ENCODE measurements at places on chromosomes 13 and 19.

DNA sequence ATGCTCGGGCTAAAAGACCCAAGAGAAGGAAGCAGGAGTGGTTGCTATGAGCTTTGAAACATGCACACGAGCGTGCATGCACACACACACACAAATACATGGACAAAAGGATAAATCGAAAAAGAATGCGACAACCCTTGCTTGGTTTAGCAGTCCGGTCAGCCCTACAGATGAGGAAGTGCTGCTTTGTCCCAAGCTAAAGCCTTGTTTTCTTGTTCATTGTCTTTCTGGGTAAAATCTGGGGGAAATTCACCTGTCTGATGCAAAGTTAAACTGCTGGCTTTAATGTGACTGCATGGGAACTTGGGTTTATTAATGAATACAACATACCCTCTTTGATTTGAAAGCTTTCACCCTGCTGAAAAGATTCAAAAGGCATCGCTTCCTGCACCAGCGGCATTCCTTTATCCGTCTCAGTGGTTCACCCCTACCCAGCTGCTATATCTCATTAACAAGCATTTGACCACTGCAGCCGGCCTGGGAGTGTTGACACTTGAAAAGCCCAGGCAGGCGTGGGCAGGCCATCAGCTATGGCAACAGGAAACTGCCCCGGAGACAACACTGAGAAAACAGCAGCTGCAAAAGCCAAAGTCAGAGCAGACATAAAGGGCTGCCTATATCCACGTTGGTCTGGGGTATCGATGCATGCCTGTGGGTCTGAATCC is 301.7 kb downstream of the NDFIP2 start:
- DNase-seq = peak; percentile 43

DNA sequence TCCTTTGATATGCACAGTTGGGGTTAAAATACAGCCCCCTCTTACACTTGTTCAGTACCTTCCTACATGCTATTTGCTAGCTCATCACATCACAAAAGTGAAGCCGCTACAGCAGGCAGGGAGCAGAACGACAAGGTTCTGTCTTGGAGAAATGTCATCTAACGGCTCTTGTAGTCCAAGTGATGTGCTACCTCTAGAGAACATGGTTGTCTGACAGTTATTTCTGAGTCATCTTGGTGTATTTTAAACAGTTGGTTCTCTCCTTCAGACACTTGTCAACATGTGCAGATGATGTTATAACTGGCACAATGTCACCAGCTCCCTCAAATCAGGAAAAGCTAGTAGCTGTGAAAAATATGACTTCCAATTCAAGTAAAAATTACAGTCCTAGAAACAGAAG is 865.0 kb downstream of the PCDH9 start:
- no peak for DNase-seq

DNA sequence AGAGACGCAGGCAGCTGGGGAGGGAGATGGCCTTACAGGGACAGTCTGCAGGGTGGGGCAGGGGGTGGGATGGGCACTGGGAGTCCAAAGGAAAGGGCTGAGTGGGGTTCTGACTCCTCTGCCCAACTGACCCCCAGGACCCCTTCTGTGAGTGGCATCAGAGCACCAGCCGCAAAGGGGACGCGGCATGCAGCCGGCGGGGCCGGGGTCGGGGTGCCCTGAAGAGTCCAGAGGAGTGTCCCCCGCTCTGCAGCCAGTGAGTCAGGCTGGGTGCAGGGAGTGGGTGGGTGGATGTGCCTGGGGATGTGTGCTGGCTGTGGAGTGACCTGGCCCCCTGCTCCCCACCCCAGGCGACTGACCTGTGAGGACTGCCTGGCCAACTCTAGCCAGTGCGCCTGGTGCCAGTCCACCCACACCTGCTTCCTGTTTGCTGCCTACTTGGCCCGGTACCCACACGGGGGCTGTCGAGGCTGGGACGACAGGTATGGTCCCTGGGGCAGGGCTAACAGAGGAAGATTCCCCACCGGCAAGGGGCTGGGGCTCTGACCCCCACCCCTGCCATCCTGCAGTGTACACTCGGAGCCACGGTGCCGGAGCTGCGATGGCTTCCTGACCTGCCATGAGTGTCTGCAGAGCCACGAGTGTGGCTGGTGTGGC is 25.8 kb downstream of the MEGF8 start:
- no peak for DNase-seq

DNA sequence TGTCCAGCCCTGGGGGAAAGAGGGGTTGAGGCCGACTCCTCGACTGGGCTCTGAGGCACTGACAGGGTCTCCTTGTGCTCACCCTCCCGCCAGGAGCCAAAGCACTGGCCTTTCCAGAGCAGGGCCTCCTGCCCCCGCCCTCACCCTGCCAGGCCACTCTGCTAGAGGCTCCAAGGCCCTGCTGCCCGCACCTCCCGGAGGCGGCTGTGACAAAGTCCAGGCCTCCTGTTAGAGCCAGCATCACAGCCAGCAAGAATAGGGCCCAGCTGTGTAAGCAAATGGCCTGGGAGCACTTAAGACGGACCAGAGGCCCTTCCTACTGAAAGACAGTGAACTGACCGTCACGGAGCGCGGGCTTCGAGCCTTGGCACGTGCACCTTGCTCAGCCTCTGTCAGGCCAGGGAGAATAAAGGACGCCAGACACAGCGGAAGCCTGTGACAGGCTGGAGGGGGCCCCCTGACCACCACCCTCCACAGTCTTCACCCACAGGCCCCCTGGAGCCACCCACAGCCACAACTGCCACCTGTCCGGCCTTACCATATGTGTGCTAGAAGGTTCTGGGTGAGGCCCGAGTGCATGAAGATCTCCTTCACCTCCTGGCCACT is 50.9 kb downstream of the EPS15L1 start:
- DNase-seq = no peak

- no peak for DNase-seq
Measured at GRCh38 chr13:44648392-44649103, 72.4 kb upstream of the TSC22D1 start.

GRCh38 chr13:105598529-105598928 is 936.9 kb downstream of the EFNB2 start:
- no peak for DNase-seq

DNA sequence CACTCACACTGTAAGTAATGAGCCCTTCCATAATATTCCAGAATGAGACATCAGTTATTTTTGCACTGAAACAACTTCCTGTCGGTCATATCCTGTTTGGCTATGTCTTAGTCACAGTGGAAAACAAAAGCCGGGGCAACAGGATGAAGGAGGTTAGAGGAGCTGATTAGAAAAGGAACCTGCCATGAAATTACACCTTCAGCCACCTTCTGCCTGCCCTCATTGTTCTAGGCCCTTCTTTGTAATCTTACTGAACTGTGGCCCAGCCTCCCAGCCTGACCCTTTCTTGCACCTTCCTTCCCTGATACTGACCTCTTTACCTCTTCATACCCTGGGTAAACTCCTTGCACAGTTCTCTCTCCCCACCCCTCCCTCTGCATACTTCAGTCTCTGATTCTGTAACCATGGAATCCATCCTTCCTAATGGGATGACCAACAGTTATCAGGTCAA is 67.3 kb downstream of the DOCK9 start:
- no peak for DNase-seq

DNA sequence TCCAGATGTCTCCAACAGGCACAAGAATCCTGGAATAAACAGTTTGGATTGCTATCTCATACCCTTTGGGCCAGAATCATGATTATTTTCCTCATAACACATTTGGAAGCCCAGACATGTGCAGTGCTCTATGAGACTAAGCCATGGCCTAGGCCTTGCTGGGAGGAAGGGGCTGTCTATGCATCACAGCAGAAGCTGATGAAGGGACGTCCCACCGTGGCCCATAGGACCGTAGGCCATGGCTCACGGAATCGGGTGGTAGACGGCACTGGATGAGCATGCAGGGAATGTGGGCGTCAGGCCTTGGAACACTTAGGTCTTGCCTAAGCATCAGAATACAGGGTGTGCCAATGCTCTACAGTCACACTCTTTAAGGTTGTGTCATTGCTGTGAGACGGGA is 283.8 kb upstream of the TSHZ3 start:
- no peak for DNase-seq

DNA sequence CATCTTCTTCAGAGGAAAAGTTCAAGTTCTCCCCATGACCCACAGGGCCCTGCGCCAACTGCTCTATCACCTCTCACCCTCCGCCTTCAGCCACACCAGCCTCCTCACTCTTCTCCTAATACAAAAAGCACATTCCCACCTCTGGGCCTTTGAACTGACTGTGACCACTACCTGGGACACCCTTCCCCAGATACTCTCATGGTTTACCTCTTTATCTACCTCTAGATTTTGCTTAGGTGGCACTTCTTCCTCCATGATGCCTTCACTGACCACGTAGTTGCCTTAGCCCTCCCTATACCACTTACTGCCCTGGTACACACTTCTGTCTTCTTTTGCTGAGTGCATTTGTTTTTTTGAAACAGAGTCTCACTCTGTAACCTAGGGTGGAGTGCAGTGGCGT is 3.9 kb upstream of the SYCE2 start:
- no peak for DNase-seq

DNA sequence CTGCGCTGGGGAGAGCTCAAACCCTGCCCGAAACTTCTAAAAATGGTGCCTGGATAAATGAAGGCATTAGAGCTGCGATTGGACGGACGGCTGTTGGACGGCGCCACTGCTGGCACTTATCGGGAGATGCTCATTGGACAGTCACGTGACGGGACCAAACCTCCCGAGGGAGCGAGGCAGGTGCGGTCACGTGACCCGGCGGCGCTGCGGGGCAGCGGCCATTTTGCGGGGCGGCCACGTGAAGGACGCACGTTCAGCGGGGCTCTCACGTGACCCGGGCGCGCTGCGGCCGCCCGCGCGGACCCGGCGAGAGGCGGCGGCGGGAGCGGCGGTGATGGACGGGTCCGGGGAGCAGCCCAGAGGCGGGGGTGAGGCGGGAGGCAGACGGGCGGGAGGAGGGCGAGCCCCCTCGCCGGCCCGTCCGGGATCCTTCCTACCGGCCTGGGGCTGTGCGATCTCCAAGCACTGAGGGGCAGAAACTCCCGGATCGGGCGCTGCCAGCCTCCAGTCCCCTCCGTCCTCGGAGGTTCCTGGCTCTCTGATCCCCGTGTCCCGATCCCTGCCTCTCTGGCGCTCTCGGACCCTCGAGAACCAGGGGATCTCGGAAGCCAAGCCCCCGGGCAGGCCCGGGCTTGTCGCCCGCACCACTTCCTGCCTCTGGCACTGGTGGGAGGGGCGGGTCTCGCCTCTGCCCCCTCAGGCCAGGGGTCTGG is at the start of gene BAX:
TSS of gene BAX (plus strand) at position 281 of the 713 bp plus-strand sequence. CDS start at position 335, 54 bp downstream.
- DNase-seq = peak; percentile 89

- DNase-seq = no peak
Measured at GRCh38 chr13:95136638-95137037, 164.6 kb downstream of the ABCC4 start.

- DNase-seq = peak; percentile 9
Measured at GRCh38 chr13:91647361-91647990, 249.1 kb downstream of the GPC5 start.

GRCh38 chr13:110677731-110678545 is 28.0 kb downstream of the CARS2 start:
- DNase-seq = no peak

GRCh38 chr13:79475569-79475968 is 5.4 kb upstream of the NDFIP2 start:
- no peak for DNase-seq

DNA sequence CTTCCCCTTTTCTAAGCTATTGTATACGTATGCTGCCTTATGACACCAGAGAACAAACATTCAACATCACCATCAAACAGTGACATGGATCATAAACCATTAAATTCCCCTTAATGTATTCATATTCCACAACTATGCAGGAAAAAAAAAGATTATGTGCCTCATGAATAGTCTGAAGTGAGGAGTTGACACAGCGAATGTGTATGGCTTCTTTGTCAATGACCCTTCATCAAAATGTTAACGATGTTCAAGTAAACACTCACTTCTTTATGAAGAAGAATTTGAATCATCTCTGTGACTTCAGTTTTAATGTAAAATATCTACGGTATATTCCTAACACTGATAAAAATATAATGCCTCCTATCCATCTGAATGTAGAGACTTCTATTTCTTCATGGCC is 44.6 kb downstream of the SMAD9 start:
- no peak for DNase-seq

DNA sequence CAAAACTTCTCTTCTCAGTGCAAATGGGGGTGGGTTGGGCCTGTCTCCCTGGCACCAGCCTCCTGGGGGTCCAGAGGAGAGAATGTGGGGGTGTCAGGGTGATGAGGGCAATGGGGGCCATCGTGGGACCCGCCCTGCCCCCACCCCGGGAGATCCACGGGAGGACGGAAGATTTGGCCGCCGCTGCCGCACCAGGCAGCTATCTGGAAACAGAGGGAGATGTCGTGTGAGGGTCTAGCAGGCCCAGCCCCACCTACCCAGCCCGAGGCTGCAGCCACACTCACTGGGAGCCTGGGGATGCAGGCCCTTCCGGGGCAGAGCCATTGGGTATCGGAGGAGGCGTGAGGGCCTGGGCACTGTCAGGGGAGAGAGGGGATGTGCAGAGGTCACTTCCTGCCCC is 1.8 kb upstream of the TMEM86B start:
- no peak for DNase-seq

GRCh38 chr19:1025960-1026782 is at the start of gene CNN2:
TSS of gene CNN2 (plus strand) at chr19:1026608. CDS start at chr19:1026662, 54 bp downstream.
- no peak for DNase-seq

GRCh38 chr13:47146991-47147811 is 250.3 kb upstream of the HTR2A start:
- no peak for DNase-seq

DNA sequence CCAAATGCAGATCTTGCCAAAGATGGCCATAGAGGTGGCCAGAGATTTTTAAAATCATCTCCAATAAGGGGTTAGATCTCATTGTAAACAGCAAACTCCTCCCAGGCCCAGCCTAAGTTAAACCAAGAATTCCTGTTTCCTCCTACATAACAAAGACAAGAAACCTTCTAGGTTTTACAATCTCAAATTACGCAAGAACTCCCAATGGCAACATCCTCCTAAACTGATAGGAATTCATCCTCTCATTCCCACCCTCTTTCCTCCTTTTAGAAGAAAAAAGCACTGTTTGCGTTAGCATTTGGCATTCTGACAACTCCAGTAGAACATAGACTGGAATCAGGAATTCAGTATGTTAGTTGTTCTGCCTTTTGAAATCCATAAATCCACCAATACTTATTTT is 14.6 kb downstream of the PROSER1 start:
- DNase-seq = no peak

DNA sequence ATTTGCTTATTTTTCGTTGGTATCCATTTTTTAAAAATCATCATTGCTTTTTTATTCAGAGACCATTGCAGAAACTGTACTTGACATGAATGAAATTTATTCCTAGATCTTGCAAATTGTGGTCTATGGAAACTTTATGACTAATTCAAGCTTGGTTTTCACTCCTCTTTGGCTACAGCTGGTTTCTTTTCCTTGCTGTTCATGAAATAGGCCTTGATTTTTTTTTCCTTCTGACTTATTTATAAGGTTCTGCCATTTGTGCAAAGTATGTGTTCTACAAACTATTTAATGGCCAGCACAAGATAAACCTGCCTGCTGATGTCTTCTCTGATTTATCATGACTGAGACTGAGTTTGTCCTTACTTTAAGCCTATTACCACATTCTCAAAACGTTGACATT is 764.0 kb upstream of the SLITRK5 start:
- DNase-seq = no peak

- no peak for DNase-seq
Measured at GRCh38 chr19:2148482-2149135, 2.8 kb downstream of the AP3D1 start.

- no peak for DNase-seq
Measured at GRCh38 chr13:41065078-41065477, 3.8 kb downstream of the WBP4 start.
